Daoy (cell line): ENCODE measurements at places on chromosomes 2 and 18.
A peak's percentile ranks its signal among the peaks of the same experiment; 100 is the strongest.

GRCh38 chr2:240567872-240568677 is at the start of gene RNPEPL1:
TSS of gene RNPEPL1 (plus strand) at chr2:240568484. CDS start at chr2:240568587, 103 bp downstream.
- DNase-seq: peak; percentile 52

GRCh38 chr2:235287375-235287733 is 206.5 kb upstream of the AGAP1 start:
- no peak for DNase-seq

DNA sequence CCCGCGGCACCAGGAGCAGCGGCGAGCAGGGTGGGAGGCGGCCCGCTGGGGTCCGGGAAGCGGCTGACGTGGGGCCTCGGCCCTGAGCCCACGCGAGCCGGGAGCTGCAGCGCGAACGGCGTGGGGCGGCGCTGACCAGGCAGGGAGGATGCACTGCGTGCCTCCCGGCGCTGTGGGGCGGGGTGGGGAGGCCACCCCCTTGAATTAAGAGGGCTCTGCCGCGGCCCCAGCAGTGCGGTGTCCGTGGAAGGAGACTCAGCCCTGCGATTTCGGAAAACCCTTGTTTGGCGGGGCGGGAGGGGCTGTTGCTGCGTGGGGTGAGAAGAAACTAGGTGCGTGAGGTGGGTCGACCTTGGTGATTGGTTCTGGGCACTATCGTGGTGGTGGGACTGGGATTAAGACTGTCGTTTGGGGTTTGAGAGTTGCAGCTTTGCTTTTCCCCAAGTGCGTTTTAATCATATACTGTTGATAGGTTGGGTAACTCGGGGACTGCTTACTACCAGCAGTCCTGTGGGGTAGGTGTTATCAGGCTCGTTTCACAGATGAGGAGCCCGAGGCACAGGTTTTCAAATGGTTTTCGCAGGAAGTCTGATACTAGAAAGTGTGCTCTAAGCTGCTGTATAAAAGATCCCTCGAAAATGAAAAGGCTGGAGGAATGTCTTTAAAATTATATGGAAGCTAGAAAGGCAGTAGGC is 722 bp downstream of the ACSL3 start:
- DNase-seq: no peak

- no peak for DNase-seq
Observed at GRCh38 chr18:26803643-26804042, 61.9 kb downstream of the AQP4 start.

- no peak for DNase-seq
Observed at GRCh38 chr2:181164699-181165098, 184.3 kb downstream of the UBE2E3 start.

DNA sequence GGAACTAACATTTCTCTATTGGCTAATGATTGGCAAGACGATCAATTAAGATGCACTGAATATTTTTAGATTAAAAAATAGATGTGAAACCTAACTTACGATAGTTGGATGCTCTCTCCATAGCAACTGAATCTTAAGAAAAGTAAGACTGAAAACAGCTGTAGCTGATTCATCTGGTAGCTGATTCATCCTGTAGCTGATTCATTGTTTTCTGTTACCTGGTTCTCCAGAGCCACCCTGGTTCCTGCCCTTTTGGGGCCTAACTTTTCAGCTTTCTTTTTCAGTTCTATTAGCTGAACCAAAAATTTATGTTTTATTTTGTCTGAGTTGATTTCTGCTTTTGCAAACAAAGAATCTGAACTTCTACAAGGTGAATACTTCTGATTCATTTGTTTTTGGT is 22.7 kb upstream of the SPR start:
- peak; percentile 62 for DNase-seq

GRCh38 chr2:241123816-241124536 is 21.9 kb upstream of the MTERF4 start:
- no peak for DNase-seq

DNA sequence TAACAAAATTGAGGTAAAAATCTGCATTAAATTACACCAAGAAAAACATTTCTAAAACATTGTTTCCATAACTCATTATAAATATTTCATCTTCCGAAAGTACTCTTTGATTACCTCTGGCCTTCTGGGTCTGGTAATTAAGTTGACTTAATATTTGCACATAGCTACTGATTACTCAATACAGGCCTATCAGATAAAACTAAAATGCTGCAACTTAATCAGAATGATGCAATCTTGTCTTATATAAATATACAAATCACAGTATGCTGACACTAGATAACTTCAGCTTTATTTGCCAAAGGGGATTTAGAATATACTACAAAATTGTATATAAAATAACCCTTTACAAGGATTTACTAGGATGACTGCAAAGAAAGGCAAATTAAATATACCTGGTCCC is 49.3 kb downstream of the SLC35F5 start:
- no peak for DNase-seq

GRCh38 chr2:37851828-37852584 is 73.1 kb upstream of the RMDN2 start:
- DNase-seq: no peak

DNA sequence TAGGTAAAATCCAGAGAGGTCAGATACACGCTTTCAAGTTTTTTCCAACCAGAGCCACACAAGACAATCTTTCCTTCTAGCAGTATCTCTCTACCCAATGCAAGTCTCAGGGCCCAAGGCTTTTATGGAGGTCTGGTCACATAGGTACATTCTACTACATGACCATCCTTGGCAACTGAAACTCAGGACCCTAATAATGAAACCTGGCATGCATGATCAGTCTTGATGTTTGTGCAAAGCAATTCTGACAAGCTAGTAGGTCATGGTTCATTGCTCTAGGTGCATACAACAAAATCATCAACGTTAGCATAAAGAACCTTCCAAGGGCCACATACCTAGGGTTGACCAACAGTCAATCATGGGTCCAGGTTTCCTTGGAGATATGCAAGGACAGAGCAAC is 33.2 kb upstream of the CCDC88A start:
- no peak for DNase-seq

- peak; percentile 4 for DNase-seq
Observed at GRCh38 chr2:228819701-228820100, 451.4 kb downstream of the PID1 start.

DNA sequence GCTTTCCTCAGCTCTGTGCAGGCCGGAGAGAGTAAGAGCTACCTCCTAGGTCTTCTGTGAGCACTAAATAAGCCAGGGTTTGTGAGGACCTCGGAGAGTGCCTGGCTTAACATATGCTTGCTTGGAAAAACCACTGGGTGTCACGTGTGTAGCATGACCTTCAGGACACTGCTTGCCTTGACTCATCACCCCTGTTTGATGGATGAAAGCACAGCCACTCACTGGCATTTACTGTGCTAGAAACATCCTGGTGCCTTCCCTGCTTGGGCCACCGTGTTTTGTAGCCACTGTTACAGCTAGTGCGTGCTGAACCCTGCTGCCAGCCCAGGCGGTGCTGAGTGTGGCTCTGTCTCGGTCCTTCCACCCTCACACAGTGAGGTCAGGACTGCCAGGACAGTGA is 34.8 kb upstream of the ITM2C start:
- no peak for DNase-seq

DNA sequence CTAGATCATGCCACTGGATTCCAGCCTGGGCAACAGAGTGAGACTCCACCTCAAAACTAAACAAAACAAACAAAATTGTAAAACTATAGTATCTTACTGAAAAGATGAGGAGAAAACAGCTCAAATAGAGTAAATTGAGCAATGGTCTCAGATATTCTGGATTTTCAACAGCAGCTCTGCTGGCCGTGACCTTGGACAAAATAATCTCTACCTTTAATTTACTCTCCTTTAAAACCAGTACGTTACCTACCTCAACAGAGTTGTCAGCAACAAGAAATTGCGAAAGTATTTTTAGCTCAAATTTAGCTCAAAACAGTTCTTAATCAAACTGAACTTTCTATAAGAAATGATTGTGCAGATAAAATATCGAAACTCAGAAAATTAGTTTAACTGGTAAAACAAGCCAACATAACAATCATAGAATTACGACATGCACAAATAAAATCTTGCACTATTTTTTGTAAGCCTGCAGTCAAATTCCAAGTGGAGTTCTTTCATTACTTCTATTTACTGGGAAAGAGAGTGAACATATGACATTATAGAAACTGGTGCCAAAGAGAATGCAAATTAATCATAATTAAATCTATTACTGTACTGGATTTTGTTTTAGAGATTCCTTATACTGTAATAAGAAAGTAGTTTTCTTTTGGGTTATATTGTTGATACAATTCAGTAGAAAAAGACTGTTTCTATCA is 40.8 kb downstream of the TRIP12 start:
- DNase-seq: no peak

GRCh38 chr2:53629001-53629400 is 138.6 kb upstream of the CHAC2 start:
- DNase-seq: no peak

DNA sequence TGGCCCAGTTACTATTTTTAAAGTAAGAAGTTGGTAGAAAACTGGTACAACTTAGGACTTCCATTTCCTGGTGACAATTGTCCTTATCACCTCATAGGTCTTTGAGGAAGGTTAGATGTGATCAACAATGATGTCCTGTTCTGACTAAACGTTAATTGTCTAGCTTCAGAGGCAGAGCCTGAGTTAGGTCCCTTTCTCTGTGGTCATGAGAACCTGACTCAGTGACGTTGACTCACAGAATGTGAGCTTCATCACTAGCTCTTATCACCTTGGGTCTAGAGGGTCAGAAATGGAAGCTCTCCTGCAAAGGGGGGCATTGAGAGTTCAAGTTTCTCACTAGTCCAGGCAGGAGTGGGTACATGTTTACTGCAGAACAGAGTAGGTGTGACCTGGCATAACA is 60.6 kb upstream of the ATP8B1 start:
- DNase-seq: peak; percentile 14
